Midbrain (tissue), 1 donor: ENCODE measurements at places on chromosomes 12 and 14.

DNA sequence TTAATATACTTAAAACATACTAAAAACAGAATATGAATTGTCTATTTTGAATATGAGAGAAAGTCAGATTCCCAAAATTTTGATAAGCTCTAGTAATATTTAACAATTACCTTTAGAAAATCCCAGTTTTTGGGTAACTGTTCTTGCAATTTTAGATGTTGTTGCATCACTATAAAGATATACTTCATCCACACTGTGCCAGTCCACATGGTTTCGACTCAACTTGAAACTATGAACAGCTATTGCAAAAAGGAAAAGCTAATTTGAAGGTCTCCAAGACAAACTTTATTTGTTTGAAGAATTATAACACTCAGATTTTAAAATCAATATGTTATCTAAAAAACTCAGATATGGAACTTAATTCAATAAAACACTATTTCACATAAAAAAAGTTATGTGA is 59.9 kb downstream of the DDHD1 start:
- DNase-seq: no peak

GRCh38 chr12:42815068-42815467 is 225.5 kb upstream of the PRICKLE1 start:
- no peak for DNase-seq

DNA sequence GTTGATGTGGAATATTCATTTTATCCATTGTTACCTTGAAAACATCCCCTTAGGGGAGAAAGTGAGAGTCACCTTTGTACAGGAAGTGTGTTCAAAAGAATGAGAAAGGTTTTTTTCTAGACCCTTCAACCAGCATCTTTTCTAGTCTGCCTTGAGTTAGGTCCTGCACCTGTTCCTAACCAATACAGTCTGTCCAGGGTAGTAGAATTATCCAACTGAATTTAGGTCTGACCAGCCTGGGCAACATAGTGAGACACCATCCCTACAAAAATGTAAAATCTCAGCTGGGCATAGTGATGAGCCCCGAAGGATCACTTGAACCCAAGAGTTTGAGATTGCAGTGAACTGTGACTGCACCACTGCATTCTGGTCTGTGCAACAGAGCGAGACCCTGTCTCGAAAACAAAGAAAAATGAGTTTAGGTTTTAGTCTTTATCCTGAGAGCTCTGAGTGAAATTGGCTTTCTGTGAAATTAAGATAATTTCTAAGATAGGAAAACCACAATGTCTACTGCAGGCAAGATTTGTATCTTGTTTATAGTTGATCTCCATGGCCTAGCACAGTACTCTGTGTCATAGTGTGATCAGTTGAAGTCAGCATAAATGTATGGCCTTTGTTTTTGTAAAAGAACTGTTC is 25.2 kb downstream of the ARHGAP5 start:
- no peak for DNase-seq

GRCh38 chr12:45260854-45261253 is 45.0 kb downstream of the ANO6 start:
- no peak for DNase-seq

- no peak for DNase-seq
Observed at GRCh38 chr12:106901276-106901675, 54.4 kb upstream of the TMEM263 start.

DNA sequence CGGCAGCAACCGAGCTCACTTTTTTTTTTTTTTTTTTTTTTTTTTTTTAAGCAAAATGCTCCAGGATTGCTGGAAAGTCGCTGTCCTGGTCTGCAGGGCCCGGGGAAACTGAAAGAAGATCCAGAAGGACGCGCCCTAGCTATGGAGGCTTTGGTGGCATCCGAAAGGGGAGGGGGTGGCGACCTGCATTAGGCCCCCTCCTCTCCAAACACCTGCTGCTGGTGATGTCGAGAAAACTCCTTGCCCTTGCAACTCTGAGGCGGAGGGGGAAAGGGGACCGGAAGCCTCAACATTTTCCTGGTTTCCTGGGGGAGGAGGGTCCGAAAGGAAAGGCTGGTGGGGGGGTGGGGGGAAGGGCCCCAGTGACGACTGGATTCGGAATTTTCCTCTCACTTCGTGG is 421.1 kb downstream of the VRK1 start:
- DNase-seq: no peak

DNA sequence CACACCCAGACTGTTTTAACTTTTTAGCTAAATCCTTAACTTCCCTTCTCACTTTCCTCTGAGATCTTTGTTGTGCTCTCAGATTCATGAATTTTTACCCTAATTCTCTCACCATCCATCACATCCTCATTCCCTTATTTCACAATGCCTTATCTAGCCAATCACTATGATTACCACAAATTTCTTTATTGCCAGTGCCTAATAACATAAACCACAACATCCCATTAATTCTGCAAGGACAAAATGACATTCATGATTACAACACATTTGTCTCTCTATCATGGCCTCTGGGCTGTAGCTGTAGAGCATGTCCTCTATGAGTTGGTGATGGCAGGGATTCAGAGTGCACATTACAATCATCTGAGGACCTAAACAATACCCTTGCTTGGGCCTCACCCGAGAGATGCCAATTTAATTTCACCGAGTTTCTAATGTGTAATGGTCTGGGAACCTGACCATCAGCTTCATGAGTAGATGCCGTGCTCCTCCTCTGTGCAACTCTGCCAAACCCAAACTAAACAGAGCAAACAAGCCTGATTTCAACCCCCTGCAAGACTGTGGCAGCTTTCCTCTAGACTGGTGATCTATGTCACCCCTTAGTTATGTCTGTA is 99.3 kb downstream of the SPTSSA start:
- no peak for DNase-seq

DNA sequence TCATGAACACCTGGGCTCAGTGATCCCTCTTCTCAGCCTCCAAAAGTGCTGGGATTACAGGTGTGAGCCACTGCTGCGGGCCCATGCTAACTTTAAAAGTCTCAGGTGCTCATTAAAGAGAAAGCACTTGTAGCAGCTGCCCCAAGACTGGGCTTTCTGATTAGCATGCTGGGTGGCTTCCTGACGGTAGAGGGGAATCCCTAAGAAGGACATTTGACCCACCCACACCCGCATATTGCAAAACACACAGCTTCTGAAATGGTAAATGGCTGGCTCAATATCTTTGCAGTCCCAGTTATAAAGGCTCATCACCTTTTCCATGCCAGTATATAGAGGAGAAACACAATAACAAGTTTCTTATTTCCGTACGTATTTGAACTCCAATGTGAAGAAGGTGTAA is 19.3 kb upstream of the BICD1 start:
- DNase-seq: no peak

DNA sequence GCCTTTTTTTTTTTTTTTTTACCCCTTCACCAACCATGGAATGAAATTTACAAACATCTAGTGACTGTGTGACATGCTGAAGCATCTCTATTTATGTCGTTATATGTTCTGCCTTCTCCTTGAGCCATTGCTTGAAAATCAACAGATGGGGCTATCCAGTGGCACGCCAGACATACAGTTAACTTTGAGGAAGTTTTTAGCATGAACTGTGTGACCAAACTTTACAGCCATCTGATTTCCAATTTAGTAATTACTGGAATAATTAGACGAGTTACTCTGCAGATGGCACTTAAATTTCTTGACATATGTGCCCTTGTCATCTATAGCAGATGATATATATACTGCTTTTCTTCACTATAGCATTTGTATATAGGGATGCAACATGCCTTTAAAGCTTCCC is 192.1 kb downstream of the SNAPC1 start:
- no peak for DNase-seq

- DNase-seq: no peak
Observed at GRCh38 chr12:108646600-108647579, 13.2 kb upstream of the SELPLG start.
